ENCODE measurements at places on chromosomes 11 and 22.
A peak's percentile ranks its signal among the peaks of the same experiment; 100 is the strongest.

DNA sequence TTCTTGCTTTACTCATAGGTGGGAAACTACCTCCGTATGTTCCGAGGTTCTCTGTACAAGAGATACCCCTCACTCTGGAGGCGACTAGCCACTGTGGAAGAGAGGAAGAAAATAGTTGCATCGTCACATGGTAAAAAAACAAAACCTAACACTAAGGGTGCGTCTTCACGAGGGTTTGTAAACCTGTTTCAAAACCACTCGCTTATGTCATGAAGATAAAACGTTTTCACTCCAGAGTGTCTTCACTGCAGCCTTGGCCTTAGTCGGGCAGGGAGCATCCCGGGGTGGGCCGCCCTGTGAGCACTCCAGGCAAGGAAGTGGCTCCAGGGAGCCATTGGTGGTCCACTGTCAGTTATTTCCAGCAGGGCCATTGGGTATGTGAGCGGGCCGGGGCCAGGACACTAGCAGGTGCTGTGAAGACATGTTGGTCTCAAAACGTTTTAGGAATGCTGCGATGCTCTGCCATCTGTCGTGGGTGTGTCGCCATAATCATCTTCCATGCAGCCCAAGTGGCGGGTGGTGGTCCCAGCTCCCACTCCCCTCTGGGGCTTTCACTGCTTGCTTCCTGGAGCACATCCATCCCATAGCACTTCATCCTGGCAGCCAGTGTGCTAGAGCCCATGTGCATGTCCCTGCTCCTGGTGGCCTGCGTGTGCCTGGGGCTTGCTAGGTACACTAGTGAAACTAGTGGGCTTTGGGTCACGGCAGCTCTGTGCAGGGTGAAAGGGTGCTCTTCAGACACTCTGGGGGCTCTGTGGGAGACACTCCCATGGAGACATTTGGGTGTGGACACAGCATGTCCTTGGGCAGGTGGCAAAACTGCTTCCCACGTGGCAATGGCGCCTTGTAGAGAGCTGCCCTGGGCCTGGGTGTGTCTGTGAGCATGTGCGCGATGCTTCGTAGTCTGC, 5.2 kb downstream of the SMARCB1 start:
- no peak for DNase-seq

DNA sequence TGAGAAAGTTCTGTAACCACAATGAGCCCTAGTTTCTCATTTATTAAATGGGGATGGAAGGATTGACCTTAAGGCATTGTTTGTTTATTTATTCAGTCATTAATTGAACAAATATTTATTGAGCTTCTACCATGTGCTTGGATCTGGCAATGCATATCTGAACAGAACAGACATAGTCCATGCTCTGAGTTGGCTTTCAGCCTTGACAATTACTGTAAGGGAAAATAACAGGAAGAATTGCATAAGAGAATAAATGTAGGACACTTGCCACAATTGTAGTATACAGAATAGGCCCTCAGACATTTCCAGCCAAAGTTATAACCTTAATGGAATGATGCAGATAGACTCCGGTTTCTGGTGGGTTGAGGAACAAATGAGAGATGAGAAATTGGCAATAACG, 160.5 kb upstream of the TTC12 start:
- DNase-seq = no peak

GRCh38 chr11:34970480-34970879, 54.1 kb downstream of the PDHX start:
- DNase-seq = no peak

DNA sequence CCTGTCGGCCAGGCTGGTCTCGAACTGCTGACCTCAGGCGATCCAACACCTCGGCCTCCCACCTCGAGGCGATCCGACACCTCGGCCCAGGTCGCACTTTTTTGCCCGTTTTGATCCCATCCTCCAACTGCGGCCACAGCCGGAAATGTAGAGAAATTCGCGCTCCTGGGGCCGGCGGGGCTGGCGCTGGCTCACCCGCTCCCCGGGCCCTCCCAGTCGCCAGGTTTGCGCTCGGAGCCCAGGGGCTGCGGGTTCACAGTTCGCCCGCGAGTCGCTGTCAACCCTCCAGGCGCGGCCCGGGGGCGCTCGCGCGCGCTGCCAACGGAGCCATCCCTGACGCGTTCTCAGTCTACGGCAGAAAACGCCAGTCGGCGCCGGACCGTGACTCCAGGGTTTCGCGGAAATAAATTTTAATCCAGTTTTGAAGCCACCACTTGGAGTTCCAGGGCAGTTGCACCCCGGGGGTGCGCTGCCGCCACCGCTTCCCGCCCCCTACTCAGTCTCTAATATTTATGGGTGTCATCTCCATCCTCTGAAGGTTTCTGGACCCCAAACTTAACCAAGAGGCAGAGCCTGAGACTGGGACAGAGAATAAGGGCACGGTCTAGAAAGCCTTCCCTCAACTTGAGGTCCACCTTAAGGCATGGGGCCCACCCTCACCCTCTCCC, 1.5 kb upstream of the KLHDC7B start:
- peak; percentile 86 for DNase-seq
